ENCODE measurements at places on chromosomes 5 and 9.
A peak's percentile ranks its signal among the peaks of the same experiment; 100 is the strongest.

GRCh38 chr5:30100929-30101328 is 1092.6 kb upstream of the CDH6 start:
- DNase-seq: no peak

- no peak for DNase-seq
Observed at GRCh38 chr5:20958641-20959040, 970.6 kb upstream of the CDH18 start.

GRCh38 chr5:173643964-173644363 is 27.5 kb upstream of the BOD1 start:
- DNase-seq: peak; percentile 75

GRCh38 chr9:136671646-136672430 is 9.1 kb downstream of the EGFL7 start:
- DNase-seq: no peak

GRCh38 chr9:129995409-129996160 is 47.4 kb downstream of the FNBP1 start:
- no peak for DNase-seq

DNA sequence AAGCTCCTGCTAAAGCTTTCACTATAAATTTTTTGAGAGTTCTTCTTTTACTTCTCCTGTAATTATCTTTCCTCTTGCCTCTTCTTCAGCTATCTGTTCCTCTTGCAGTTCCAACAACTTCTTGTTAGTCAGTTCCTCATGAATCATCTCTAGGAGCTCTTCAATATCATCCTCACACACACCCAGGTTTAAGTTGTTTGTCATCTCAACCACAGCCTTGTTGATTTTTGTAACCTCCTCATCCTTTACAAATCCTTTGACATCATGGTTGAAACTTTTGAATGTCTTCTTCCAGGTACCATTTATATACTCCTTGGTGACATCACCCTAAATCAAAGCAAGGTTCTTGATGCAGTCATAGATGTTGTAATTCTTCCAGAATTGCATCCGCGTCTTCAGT is 106.3 kb upstream of the MAMDC2 start:
- DNase-seq: no peak

DNA sequence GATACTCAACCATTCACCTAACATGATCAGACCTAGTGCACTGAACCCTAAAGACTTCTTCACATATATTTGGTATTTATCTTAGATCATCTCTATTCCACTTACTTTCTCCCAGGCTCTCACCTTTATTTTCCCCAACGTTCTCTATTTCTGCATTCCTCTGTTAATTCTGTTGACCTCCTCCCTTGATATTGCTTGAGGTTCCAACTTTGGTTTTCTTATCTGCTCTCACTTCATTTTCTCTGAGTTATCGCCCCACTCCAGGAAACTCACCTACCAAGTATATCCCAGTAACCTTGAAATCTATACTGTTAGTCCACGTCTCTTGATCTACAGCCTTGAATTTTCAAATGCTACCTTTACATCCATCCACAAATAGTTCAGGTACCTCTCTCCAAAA is 9.2 kb downstream of the NADK2 start:
- no peak for DNase-seq

- no peak for DNase-seq
Observed at GRCh38 chr9:114769624-114770023, 36.2 kb downstream of the TNFSF15 start.

DNA sequence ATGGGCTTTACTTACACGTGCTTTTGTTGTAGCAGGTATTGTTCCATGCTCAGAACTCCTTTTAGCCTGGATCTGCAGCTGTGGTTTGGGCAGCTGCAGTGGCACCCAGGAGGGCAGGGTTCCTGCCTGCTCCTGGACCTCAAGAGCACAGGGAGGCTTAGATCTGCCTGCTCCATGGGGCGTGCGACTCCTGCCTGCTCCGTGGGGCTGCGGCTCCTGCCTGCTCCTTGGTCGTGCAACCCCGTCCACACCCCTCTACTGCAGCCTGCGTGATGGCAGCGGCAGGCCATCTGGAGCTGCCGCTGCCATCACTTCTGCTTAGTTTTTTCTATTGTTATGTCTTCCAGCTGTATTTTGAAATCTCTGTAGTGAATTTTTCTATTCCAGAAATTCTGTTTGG is 11.7 kb upstream of the UGT3A2 start:
- no peak for DNase-seq

DNA sequence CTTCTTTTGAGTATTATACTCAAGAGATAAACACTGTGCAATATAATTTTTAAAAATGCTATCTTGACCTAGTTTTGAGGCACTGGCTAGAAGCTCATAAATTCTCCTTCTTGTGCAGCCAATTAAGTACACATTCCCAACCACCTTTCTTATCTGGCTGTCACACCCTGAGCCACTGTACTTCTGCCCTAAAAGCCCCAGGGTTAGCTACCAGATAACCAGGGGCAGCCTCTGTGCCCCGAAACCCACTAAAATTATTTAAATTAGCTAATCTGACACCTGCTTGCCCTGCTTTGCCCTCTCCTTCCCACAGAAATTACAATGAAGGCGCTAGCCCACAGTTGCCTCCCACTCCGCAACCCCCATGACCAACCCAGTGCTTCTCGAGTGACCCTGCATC is 597.3 kb upstream of the TYRP1 start:
- DNase-seq: no peak

- no peak for DNase-seq
Observed at GRCh38 chr9:128643519-128644300, 12.9 kb downstream of the DYNC2I2 start.

GRCh38 chr9:133140174-133140505 is 19.1 kb upstream of the RALGDS start:
- DNase-seq: no peak

- no peak for DNase-seq
Observed at GRCh38 chr9:137552022-137552768, 516 bp downstream of the MRPL41 start.

GRCh38 chr5:107532169-107532878 is 138.4 kb downstream of the EFNA5 start:
- DNase-seq: no peak

DNA sequence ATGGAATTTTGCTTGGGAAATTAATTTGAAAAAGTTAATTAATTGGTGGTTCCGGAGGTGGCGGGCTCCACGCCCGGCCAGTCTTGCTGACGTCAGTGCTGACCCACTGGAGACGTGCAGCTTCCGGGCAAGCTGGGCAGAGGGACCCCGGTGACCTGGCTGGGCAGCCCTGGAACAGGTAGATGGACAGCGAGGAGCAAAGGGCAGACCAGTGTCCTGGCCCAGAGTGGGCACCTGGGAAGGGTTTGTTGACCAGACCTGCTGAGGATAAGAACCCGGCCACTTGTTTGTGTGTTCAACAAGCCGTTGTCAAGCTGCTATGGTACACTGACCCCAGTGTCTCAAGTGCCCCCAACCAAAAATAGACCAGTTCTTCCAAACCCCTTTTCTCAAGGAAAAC is 17.5 kb downstream of the CXXC5 start:
- DNase-seq: no peak

DNA sequence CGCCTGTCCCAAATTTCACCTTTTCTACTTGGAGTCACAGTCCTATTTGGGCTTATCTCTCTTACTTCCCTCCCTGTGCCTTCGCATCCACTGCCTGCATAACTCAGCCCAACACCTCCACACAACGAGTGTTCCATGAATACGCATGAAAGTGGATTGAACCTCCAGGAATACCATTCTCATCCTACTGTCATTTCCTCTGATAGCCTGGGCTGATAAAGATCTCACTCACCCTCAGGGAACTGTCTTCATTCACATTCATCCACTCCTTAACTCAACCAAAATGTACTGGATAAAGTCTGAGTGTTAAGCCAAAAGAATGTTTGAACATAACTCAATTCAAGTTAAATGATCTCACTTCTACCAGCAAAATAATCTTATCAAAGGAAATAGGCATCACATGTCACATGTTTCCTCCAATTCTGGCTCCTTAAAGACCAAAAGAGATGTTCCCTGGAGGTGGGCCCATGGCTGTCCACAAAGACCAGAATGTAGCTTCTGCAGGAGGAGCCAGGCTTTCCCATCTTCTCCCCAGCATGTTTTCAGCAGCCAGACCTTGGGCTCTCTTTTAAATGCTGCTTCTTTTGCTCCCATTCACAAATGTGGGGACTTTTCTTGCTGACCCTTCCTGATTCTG is 28.4 kb upstream of the TRIO start:
- DNase-seq: no peak

DNA sequence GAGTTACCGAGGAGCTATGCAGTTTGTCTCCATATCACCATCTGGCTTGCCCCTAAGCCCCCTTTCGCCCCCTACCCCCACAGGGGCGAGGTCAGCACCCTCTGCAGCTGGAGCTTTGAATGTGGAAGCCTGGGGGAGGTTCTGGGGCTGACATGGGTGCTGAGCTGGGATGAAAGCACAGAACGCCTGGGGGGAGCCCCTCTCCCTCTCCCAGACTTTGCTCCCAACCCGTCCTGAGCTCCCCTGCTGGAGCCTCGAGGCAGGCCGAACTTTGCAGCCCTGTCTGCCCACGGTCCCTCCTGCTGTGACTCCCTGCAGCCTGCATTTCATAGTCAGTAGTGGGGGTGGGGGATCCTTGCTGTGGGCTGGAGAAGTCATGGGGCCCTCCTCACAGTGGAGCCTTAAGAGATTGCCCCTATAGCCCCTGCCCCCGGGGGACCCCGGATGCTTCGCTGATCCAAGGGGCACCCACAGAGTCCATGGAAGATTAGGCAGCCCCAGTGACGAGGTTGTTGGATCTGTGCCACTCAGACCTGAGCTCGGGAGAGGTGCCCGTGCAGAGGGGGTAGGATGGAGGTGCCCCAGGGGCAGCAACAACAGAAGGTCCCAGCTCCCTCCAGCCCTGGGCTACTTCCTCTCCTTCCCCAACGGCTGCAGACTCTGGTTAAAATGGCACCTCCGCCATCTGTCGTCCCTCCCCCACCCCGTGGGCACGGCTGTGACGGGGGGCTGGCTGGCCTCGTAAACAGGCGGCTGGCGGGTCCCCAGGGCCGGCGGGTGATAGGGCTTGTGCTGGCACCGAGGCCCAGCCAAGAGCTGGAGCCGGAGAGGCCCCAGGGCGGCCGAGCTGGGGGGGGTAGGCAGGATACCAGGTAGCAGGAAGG is 162.0 kb downstream of the C9orf50 start:
- peak; percentile 74 for DNase-seq

GRCh38 chr9:78101247-78101646 is 69.6 kb upstream of the GNAQ start:
- no peak for DNase-seq

- no peak for DNase-seq
Observed at GRCh38 chr5:6386271-6386670, 7.9 kb upstream of the MED10 start.

GRCh38 chr9:32867601-32868204 is 84.4 kb downstream of the TMEM215 start:
- no peak for DNase-seq

DNA sequence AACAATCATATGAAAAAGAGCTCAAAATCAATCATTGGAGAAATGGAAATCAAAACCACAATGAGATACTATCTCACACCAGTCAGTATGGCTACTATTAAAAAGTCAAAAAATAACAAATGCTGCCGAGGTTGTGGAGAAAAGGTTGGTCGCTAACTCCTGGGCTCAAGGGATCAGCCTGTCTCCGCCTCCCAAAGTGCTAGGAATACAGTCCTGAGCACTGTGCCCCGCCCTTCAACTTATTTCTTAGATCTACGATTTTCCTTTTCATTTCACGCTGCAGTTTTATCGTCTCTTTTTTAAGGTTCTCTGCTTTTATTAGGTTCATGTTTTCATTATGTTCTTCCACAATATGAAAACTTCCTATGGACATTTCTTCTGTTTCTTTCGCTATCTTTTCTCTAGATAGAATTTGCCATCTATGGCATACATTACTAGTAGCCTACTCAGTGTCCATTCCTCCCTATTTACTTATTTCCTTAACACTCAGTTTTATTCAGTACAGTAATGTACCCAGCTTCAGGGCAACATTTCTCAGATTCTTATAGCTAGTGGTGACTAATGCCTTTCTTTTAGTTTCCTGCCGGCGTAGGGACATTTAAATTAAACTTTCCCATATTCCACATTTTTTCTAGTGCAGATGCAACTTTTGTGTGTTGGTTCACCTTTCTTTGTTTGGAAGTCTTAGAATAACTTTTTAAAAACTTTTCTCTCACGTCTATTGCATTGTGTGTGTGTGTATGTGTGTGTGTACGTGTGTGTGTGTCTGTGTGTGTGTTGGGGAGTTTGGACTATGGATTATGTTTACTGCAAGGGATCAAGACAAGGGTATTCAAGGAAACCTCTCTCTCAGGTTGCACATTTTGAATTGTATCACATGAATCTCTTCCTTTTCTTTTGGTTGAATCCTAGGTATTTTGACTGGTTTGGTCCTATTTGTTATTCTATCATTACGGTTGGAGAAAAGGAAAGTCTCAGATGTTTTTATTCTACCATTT is 21.6 kb upstream of the FBN2 start:
- no peak for DNase-seq

- DNase-seq: no peak
Observed at GRCh38 chr5:57538341-57538955, 55.8 kb upstream of the ACTBL2 start.

DNA sequence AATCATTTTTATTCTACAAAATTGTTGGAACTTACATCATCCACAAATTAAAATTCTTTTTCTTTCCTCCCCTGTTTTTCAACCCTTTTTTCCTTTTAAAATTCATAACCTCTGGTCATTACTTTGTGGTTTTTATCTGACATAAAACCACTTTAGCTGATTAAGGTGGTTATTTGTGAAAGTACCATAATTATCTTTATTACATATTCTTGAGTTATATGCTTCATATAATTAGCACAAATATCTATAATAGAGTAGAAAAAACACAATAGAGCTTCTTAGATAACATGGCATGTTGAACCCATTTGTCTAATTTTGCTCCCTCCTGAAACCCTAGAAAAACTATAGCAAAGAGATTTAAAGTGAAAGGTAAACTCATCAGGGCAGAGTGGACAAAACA is 22.9 kb upstream of the PPIC start:
- DNase-seq: no peak

DNA sequence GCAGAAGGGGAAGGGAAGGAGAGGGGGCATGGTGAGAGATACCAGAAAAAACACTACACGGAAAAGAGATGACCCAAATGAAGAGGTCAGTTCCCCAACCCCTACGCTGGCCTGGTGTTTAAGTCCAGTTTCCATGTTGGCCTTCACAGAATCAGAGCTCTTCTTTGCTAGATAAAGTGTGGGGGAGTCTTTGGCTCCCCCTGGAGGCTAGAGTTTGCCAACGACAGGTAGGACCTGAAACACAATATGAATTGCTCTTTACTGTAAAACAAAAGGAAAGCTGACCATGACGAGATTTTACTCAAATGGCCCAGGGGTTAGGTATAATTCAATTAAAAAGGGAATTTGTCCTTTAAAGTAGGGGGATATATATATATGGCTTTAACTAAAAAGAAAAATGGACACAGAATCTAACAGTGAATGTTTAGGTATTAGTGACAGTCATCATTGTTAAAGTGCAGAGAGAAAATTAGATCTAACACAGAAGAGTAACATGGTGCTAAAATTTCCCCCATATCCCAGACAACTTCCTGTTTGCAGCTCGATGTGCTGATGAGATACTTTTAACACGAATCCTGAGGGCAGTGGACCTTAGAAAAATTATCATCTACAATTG is 92.0 kb downstream of the SV2C start:
- peak; percentile 0 for DNase-seq

Measured in NCI-H1092 (cell line).